Stimulated activated CD8-positive, alpha-beta memory T cell treated with anti-CD3 and anti-CD28 coated beads, Interleukin-7, amount 100 ng/mL, for 24 hours (primary cell): ENCODE measurements at places on chromosomes 1 and 21.

- DNase-seq, result no peak
Observed at GRCh38 chr1:65211331-65211730, 63.3 kb downstream of the AK4 start.

DNA sequence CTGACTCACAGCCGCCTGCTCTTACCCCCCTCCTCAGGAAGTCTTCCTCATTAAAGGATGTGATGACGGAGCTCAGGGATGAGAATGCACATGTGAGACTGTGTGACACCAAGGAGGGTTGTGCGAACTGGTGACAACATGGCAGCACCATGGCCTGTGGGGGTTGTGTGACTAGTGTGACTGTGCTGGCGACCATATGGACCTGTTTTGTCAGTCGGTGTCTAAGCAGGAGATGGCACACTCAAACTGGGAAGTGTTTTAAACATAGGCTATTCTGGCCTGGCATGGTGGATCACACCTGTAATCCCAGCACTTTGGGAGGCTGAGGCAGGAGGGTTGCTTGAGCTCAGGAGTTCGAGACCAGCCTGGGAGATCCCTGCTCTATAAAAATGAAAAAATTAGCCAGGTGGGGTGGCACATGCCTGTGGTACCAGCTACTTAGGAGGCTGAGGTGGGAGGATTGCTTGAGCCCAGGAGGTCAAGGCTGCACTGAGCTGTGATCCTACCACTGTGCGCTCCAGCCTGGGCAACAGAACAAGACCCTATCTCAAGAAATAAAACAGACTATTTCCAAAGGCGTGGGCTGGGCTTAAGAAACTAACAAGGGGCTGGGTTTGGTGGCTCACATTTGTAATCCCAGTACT is 7.4 kb downstream of the TRNP1 start:
- no peak for DNase-seq

GRCh38 chr1:217921126-217921904 is 290.2 kb downstream of the SPATA17 start:
- DNase-seq, result no peak

DNA sequence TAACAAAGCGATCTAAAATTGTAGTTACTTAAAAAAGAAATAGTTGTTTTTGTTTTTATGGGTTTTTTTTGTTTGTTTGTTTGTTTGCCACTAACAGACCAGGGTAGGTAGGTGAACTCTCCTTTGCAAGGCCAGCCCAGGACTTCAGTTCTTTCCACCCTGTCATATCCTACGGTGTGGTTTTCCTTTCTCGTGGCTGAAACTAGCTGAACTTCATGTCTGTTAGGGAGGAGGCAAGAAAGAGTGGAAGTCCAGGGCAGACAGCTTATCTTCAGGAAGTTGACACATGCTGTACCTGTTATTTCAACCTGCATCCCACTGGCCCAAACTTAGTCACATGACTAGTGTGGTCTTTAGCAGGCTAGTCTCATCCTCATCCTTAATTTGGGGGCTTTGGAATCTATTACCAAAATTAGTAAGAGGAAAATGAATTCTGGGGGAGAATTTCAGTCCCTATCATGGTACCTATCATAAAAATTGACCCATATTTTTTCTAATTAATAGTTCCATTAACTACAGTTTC is 62.9 kb upstream of the LRRC7 start:
- no peak for DNase-seq

GRCh38 chr1:211830055-211830327 is 572 bp downstream of the LPGAT1 start:
- DNase-seq, result no peak

DNA sequence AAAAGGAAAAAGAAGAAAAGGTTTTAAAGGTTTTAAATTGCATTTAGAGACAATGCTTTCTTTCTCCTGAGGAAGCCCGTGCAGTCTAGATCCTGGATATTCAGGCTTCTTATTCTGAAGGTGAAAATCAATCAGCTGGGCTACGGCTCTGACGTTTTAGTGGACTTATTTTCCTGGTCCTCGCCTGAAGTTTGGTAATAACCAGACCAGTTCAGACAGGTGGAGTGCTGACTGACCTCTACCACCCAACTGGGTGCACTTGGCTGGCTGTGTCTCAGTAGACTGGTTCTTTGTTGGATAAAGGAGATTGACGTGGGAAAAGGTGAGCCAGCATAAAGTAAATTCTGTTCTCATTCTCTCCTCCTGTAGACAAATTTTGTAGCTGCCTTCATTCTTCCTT is 7.2 kb upstream of the ATP1A1 start:
- DNase-seq, result no peak

DNA sequence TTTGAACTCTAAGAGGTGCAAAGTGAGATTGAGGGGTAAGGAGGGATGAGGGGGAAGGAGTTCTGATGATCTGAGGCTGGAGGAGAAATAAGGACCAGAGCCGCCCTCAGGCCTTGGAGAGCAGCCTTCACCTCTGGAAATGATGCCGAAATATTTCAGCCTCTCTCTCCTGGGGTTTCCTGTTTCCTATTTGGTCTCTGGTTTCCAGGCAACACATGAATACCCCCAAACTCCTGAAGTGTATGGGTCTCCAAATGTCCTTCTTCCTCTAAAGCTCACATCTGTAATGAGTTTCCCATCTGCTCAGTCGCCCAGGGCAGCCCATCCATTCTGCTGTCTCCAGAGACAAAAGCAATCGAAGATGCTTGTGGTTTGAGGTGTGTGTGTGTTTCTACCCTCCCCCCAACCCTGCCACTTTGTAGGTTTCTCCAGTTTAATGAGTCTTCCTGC is 52.0 kb upstream of the FAM20B start:
- DNase-seq, result no peak

GRCh38 chr1:9942399-9942938 is 722 bp downstream of the LZIC start:
- DNase-seq, result no peak

DNA sequence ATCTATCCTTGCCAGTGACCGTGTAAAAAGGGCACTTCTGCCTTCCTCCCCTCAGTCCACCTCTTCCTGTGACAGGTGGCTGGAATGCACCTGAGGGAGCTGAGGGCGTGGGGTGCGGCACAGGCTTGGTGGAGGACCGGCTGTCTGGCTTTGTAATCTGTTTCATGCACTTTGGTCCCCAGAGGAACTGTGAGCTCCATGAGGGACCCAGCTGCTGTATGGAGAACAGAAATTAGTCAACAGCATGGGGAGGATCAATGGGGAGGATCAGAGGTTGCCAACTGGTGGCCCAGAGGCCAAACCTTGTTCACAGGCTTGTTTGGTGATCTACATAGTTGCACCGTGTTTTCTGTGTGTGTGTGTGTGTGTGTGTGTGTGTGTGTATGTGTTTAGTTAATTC is 19.0 kb upstream of the LUZP1 start:
- no peak for DNase-seq

GRCh38 chr21:41366522-41367151 is 4.8 kb downstream of the MX2 start:
- no peak for DNase-seq

GRCh38 chr1:161305867-161306519 is 3.8 kb downstream of the MPZ start:
- DNase-seq, result peak; percentile 55

DNA sequence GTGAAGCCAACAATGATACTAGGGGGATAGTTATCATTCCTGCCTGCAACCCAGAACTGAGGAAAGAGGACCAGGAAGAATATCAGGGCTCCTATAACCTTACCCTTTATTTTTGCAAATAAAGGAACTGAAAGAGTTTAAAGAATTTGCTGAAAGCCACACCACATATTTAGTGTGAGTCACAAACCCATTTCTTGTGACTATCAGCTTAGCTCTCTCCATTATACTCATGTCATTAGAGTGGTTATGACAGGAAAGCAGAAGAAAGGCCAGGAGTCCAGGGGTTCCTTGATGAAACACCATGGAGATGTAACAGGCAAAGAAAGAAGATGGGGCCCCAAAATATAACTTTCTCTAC is 141.1 kb upstream of the SAMSN1 start:
- no peak for DNase-seq

GRCh38 chr1:102466487-102466886 is 469.8 kb upstream of the OLFM3 start:
- no peak for DNase-seq

DNA sequence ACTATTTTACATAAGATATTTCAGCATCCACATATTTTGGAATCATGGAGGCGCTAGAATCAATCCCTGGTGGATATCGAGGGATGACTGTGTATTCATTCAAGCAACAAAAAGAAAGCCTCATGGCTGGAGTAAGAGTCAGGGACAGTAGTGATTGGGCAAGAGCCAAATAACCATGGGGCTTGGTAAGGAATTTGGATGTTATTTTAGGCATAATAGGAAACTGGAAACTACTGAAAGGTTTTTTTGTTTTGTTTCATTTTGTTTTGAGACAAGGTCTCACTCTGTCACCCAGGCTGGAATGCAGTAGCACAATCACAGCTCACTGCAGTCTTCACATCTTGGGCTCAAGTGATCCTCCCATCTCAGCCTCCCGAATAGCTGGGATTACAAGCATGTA is 33.8 kb upstream of the EYA3 start:
- DNase-seq, result no peak

GRCh38 chr1:53241828-53242227 is 3.5 kb upstream of the MAGOH start:
- no peak for DNase-seq

GRCh38 chr1:204883405-204883804 is 12.7 kb downstream of the NFASC start:
- DNase-seq, result no peak

DNA sequence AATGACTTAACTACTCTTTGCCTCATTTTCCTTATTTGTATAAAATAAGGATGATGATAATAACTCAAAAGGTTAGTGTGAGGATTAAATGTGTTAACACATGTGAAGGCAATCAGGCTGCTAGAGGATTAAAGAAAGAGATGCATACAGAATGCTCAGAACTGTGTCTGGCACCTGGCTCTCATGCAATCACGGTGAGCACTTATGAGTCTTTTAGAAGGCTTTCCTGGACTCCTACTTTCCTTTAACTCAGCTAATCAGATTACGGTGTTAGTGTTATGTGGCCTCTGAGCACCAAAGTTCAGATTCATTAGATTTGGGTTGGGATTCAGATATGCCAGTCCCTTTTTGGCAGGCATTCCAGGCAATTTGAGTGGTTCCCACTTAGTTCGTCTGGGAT is 311.6 kb upstream of the USP24 start:
- DNase-seq, result no peak
